ENCODE measurements at places on chromosomes 13 and 19.

DNA sequence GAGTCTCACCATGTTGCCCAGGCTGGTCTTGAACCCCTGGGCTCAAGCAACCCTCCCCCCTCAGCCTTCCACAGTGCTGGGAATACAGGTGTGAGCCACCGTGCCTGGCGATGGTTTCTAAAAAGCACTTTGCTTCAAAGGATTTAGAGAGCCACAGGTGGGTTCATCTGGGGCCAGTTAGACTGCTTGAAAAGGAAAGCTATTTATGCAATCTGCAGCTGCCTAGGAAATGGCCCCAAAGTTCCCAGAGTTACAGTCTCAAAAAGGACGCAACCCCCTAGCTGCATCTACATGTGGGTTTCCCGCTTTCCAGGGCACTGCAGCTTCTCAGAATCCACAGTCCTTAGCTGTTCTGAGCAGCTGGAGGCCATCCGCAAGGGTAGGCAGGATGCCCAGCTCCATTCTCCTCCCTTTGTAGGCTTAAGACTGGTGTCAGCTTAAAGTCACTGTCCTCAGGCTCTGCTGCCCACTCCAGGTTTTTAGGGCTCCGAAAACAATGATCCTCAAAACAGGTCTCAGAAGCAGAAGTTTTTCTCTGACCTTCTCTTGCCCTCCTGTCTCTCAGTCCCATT is 41.4 kb downstream of the ZNF823 start:
- DNase-seq = no peak

DNA sequence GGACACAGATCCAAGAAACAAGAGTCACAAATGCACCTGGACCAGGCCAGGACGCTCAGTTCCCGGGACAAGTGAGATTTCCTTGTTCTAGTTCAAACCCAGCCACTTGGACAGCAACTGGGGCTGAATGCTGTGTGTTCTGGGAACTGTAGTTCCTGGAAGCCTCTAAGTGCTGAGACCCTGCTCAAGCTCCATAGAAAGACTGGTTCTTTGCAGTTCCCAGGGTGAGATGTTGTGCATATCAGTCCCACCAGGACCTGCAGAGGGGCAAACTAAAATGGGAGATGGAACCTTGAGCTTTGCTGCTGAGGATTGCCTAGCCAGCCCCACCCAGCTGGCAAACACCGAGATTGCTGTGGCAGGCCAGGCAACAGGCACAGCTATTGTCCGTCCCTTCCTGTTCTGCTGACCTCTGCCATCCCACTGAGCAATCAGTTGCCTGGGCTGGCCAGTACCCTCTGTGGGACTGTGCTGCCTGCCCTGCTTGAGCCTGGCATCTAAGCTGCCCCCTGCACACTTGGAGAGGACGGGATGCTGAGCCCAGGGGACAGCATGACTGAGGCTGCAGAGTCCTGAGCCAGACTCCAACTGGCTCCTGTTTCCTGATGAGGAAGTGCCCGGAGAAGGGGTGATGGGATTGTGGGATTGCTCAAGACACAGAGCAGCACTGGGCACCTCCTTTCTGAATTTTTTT is 1.4 kb upstream of the GIPC1 start:
- DNase-seq = no peak

- no peak for DNase-seq
Measured at GRCh38 chr13:56736966-56737365, 403.8 kb upstream of the PRR20A start.

GRCh38 chr13:77904031-77904430 is 14.6 kb downstream of the EDNRB start:
- DNase-seq = no peak

DNA sequence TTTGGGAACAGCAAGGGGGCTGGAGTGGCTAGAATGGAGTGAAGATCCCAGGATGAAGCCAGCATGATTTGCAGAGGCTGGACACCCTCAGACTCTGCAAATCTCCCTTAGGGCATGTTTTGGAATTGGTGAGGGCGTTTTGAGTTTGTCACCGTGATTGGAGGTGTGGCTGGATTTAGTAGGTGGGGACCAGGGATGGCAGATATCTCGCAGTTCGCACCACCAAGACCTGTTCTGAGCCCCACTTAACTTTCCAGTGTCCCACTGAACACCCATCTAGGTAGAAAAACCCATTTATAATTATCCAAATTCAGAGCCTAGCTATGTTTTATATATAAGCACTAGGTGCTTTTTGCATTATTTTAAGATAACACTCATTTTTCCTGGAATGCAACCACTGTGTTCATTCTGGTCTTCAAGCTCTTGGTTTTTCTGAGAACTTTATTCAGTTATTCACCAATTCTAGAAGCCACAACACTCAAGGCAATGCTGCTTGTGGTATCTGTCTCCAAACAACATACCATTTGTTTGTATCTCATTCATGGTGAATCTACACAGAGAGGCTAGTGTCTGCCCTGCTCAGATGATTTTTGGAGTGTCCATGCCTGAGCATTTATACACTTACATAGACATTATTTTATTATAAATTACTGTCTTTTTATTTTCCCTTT is 3.0 kb upstream of the NANOS2 start:
- no peak for DNase-seq

DNA sequence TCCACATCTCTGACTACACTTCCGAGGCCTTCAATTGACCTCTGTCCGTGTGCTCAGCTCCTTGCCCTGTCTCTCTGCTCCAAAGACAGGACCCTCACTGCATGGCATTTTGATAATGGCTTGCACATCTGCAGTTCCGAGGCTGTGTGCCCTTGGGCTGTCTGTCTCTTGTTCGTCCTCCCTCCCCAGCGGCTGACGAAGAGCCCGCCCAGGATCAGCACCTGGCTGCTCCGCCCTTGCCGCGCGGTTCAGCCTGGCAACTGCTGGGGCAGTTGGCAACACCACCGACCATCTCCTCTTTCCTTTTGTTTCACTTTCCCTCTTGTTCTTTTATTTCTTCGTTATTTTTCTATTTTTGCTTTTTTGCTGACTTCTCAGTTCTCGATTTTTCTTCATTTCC is 270.4 kb downstream of the TEX29 start:
- DNase-seq = no peak

DNA sequence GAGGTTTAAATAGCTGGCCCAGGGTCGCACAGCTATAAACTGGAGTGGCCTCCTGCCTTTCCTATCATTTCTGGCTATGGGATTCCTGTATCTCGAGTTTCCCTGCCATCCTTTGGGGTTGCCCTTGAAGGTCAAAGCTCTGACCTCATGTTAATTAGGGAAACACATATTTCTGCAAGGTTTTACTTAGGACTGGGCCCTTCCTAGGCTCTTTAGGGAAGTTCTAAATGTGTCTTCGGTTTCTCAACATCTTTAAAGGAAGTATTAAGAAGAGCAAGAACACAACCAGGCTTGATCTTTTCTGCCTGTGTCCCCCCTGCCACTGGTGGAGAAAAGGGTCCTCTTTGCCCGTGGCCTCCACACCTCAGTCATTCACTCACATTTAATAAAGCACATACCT is 10.8 kb downstream of the LCP1 start:
- no peak for DNase-seq

GRCh38 chr13:96490496-96490989 is 400.6 kb downstream of the HS6ST3 start:
- no peak for DNase-seq

Measured in stimulated activated CD4-positive, alpha-beta T cell treated with anti-CD3 and anti-CD28 coated beads, Interleukin-4, amount 100 ng/mL, for 4 hours (primary cell).